NAMALWA (cell line): ENCODE measurements at places on chromosomes 1 and 21.

DNA sequence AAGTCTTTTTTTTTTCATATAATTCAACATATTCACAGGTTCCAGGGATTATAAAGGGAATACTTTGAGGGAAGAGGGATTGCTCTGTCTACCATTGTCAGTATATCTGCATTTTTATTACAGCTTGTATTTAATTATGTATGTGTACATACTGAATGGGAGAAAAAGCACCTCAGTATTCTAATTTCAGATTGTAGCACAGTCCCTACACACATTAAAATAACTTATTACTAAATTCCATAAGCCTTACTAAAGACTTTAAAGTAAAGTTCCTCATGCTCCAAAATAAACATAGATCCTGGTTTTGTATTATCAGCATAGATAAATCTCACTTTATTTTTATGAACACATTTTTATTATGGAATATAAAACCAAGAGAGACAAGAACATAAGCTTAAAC is 134.2 kb downstream of the NCAM2 start:
- DNase-seq: no peak

DNA sequence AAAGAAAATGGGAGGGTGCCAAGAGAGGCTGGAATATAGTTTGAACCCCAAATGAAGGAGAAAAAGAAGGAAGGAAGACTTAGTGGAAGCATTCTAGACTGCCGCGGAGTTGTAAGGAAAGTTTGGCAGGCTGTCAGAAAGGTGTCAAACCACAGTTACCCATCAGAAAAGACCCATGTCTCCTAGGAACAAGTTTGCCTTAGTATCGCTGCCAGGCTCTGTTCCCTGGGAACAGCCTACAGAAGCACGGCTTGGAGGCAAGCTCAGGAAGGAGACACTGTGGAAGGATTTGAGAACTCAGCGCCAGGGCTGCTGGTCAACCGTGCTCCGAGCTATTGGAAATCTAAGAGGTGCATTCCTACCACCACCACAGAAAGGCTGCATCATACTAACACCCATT is 197.4 kb downstream of the RRAGC start:
- no peak for DNase-seq

DNA sequence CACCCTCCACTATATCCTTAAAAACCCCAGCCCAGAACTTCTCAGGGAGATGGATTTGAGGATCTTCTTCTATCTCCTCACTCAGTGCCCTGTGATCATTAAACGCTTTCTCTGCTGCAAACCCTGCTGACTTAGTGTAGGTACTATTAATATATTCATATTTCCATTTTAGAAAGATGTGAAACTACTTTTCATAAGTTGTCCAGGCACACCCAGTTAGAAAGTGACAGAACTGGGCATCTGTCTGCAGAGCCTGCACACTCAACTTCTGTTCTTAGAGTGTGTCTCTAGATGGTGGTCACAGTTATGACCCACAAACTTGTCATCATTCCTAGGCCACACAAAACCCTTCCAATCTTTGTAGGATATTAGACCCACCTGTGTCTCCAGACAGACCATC is 55.0 kb downstream of the FCRL5 start:
- no peak for DNase-seq

GRCh38 chr1:143661418-143662101 is 310.2 kb downstream of the FAM72C start:
- no peak for DNase-seq

DNA sequence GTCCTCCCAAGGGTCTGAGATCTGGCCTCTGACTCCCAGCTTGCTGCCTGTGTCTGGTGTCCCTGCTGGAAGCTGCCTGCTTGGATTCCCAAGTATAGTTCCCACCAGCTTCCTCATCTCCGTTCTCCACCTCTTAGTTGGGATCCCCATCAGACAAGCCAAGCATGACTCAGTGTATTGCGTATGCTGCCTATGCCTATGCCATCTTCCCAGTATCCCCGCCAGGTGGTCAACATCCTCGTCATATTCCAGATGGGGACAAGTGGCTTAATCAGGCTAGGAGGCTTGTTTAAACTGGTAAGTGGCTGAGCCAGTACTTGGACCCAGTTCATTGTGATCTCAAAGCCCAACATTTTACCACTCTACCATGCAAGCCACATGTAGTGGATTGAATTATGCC is 204.4 kb downstream of the GRIK3 start:
- no peak for DNase-seq

- DNase-seq: no peak
These were observed 27.7 kb downstream of the PTAFR start for GRCh38 chr1:28148880-28149195.

- no peak for DNase-seq
These were observed 27.9 kb downstream of the PIK3C2B start for GRCh38 chr1:204466416-204467405.

- DNase-seq: peak; percentile 65
These were observed 467.5 kb upstream of the CXADR start for GRCh38 chr21:17045214-17045853.

- DNase-seq: peak; percentile 41
These were observed 31.5 kb downstream of the TRAPPC10 start for GRCh38 chr21:44043613-44044012.

DNA sequence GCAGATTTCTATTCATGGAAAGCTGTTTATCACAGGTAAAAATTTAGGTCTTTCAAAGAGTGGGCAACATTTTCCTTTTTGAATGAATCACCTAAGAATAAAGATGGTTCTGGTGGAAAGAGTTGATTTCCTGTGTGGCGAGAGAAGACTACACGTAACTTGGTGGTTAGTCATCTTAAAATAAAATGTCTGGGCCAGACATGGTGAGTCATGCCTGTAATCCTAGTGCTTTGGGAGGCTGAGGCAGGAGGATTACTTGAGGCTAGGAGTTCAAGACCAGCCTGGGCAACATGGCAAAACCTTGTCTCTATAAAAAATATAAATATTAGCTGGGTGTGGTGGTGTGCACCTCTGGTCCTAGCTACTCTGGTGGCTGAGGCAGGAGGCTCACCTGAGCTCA is 65.7 kb downstream of the DISP1 start:
- DNase-seq: no peak

DNA sequence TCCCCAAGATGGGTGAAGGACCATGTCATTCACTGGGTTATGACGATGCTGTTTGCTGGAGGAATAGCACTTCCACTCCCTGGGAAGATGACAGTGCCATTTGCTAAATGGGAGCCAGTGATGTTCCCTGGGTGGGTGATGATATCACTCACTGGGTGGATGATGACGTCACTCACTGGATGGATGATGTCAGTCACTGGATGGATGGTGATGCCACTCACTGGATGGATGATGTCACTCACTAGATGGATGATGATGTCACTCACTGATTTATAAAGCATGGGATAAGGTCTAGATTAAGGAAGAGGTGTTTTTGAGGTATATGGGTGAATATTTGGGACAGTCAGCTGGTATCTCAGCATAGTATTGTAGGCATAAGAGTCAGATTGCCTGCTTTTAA is 457.2 kb downstream of the AJAP1 start:
- no peak for DNase-seq
